DMS79 (cell line): ENCODE measurements at places on chromosomes 2 and 18.
A peak's percentile ranks its signal among the peaks of the same experiment; 100 is the strongest.

- DNase-seq: peak; percentile 18
These were observed 210.2 kb downstream of the NCK2 start for GRCh38 chr2:105954891-105955290.

- DNase-seq: no peak
These were observed 200.0 kb downstream of the PDE1A start for GRCh38 chr2:182226807-182227206.

DNA sequence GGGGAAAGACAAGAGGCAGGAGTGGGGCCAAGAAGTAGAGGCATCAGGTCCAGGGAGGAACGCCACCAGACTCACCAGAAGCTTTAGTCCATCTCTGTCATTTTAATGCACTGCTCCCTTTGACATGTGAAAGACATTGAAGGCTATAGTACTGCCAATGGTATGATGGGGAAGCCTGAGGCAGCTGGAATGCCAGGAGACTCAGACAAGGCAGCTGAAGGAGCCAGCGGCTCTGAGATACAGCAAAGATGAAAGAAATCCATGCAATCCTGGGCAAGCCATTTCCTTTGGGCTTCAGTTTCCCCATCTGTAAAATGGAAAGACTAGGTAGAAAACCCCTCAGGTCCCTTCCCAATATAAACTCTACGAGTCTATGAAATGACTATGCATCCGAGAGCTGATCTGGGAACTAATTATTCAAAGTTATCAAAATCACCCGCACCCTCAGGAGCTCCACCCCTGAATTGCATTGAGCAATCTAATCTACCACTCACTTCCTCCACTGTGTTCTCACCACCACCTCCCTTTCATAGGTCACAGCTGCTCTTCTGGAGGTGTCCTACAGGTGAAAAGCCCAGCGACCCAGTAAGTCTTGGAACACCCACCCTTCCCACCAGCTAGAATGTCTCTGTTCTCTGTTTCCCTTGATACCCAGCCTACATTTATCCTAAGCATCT is 3.1 kb downstream of the CXCR2 start:
- DNase-seq: no peak

- no peak for DNase-seq
These were observed 905.3 kb upstream of the VRK2 start for GRCh38 chr2:57141269-57141668.

DNA sequence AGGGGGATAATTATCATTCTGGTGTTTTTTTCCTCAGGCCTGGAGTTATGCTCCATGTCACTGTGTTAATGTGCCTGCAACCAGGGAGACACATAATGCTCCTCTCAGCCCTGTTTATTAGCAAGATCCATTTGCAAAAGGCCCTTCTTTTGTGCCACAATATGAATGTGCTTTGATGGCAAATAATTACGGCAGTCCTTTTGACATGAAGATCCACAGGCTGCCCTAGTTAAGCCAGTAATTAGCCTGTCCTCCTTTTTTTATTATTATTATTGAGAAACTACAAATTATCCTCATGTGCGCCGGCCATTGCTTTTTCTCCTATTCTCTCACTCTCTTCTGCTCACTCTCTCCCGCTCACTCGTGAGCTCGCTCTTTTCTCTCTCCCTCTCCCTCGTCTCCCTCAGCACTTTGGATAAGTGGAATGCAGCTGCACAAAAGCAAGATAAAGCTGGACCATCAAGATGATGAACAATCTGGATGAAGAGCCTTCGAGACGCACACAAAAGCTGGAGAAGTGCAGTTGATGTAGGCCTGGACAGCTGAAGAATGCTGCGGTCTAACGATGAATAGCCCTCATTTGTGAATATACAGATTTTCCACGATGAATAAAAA is 762.3 kb downstream of the BCL11A start:
- no peak for DNase-seq

DNA sequence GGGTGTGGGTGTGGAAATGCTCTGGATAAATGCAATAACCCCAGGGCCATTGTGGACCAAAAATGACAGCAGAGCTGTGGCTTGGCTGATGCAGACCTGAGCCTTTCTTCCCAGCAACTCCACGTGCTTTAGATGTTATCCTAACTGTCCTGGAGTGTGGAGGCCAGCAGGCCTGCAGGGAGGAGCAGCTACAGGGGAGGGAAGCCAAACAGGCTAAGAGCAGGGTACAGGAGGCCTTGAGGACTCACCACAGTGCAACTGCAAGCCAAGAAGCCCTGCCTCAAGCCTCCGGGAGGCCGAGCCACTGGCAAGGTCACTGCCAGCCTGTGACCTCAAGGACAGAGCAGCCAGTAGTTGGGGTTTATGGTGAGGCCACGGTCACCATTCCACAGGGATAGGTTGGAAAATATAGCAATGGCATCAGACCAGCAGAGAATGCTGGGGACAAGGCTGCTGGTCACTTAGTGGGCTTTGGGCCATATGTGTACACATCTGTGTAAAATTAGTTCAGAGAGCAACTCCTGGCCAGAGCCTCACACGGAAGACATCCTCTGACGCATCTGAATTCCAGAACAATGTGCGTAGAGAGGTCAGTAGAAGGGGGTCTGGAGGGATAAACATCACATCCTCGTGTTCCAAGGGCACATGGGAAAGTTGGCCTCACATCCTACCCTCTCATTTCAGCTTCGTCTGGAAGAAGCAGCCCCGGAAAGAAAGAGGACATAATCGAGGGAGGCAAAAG is 76.2 kb upstream of the UPP2 start:
- DNase-seq: no peak

DNA sequence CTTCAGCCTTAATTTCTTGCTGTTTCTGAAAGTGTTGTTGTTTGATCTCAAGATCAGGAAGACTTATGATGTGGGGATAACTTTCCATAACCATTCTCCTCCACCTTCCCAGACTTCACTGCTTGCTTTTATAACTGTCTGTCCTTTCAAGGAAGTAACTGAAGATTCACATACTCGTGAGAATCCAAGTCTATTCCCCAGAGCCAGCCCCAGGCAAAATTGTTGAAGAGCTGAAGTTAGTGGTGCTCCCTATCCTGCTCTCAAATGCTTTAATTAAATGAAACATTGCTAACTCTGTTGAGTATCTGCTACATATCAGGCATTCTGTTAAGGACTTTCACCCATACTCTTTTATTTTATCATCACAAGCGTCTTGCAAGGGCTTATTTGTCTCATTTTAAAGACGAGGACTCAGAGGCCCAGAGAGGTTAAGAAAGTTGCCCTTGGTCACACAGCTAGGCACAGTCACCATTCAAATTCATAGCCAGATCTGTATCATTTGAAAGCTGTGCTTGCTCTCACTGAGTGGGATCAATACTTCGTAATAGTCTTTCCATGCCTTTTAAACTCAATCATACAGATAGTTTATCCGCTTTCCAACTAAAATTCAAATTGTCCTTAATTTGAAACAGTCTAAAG is 189.8 kb upstream of the TCF4 start:
- no peak for DNase-seq

GRCh38 chr2:133135035-133135654 is 433.1 kb downstream of the NCKAP5 start:
- peak; percentile 73 for DNase-seq

- no peak for DNase-seq
These were observed 436.4 kb upstream of the ST6GAL2 start for GRCh38 chr2:107322416-107322815.

DNA sequence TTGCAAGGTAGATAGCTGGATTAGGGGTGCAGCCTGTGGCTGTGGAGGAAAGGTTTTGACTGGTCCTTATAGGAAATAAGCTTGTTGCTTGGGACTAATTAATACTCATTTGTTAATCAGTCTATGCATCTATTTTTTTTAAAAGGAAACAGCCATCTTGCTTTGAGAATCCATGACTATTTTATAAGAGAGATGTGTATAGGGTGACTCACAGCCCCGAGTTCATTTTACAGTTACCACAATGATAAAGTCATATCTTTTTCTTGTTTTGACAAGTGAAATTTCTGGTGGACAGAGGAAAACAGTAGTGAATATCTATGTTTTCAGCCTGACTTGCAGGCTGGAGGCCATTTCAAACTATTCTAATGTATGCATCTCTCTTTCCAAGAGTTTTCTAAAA is 193.5 kb upstream of the CCDC68 start:
- no peak for DNase-seq

- DNase-seq: no peak
These were observed 56.3 kb downstream of the GREB1L start for GRCh38 chr18:21298351-21298750.

DNA sequence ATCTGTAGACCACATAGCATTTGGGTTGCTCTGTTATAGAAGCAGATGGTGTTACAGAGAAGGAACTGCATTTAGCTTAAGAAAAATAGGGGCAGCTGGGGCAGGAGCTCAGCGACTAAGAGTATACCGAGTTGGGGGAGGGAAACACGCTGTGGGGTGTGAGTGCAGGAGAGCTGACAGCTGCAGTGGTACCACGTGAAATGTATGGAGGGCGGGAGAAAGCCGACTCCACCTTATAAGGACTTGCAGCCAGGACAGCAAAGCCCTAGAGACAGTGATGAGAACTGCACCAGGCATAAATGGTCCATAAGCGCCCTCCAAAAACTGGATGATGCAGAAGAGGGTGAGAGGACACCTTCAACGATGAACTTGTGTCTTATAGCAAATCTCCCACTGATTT is 237.6 kb downstream of the PRKCE start:
- peak; percentile 31 for DNase-seq

- DNase-seq: peak; percentile 5
These were observed 19.7 kb downstream of the CLUL1 start for GRCh38 chr18:616380-616995.

- DNase-seq: no peak
These were observed 34.7 kb downstream of the ACMSD start for GRCh38 chr2:134873152-134873551.

- DNase-seq: no peak
These were observed 207.6 kb downstream of the SLC8A1 start for GRCh38 chr2:40244251-40244650.

- DNase-seq: no peak
These were observed 48.2 kb upstream of the PPM1B start for GRCh38 chr2:44120428-44120827.

DNA sequence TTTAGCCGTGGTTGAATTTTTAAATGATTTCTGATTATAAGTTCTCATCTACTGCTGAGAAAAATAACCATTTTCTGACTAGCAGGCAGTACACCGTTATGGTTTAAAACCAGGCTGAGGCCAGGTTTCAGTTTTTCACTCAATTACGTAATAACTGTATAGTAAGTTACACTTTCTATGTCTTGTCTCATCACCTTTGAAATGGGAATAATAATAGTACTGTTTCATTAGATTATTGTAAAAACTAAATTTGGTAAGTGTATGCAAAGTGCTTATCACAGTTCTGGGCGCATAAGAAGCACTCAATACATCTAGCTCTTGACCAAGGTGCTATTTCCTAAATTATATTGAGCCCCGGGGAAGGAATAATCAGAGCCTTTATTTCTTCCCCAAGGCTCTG is 76.8 kb downstream of the LIMS1 start:
- no peak for DNase-seq

DNA sequence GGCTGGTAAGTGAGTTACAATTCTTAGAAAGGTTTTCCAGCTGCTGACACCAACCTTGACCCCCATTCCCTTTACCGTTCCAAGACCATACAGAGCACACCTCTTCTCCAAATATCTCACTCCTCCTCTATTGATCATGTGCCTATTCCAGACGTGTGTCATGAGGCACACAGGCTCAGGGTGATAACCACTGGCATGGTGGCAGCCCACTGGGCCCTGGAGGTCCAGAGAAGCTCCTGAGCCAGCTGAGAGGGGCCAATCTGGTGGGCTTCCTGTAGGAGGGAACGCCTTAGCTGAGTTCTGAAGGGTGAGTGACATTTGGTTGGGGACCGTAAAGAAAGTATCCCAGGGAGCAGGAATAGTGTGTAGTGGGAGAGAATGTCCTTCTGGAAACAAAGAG is 28.3 kb downstream of the ZAP70 start:
- DNase-seq: no peak

- no peak for DNase-seq
These were observed 6.5 kb downstream of the PREPL start for GRCh38 chr2:44354761-44355160.

DNA sequence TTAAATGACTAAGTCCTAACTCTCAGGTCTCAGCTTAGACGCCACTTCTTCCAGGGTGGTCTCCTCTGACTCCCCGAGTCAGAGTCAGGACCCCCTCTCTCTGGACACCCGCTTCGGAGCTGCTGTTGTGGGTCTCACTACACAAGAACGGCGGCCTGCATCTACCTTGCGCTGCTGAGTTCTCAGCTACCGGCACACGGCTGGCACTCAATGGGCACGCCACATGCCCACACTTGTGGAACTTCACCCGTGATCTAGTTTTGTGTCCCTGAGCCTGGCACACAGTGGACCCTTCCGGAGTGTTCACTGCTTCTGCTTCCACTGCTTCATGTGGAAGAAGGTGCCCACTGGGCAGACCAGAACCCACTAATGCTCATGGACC is 58.3 kb upstream of the ID2 start:
- no peak for DNase-seq

GRCh38 chr18:26495287-26495686 is 53.1 kb downstream of the KCTD1 start:
- no peak for DNase-seq

DNA sequence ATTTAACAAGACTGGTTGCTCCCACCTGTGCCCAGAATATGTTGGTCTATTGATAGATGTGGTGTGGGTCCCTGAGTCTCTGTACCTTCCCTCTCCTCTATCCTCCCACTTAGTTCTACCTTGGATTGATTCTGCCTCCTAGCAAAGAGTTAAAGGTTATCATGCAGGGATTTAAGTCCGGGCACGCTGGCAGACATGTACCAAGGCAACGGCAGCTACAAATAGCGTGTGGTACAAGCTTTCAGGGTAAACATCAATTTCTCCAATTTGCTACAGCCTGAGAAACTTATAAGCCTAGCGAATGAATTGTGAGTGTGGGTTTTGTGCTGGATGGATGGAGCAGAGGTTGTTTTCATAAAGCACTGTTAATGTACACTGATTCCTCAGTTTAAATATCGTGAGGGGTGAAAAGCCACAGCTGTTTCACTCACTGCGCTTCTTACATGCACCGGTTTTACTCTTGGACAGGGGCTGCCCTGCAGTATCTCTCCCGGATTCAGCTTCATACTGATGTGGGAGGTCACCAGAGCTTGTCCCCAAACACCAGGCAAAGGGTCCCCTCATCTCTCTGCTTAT is 289.8 kb downstream of the ICOS start:
- DNase-seq: no peak

- no peak for DNase-seq
These were observed 27.3 kb downstream of the TIMM21 start for GRCh38 chr18:74175658-74176057.

DNA sequence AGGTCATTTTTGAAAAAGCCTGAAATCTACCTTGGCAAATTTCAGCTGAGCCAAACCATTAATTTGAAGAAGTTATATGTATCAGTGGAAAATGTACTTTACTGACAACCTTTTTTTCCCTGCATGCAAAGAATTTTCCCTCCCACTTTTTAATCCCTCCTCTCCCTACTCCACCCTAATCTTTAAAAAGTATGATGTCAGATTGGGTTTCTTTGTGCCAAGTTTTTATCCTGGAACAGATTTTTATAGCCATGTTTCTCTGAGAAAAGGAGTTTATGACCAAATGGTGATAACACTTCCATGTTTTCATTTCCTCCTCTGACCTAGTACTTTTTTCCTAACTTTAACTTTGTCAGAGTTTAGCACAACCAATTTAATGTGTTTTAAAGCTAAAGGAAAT is 250.3 kb upstream of the FOSL2 start:
- DNase-seq: no peak
